ENCODE measurements at places on chromosomes 5 and 9.
A peak's percentile ranks its signal among the peaks of the same experiment; 100 is the strongest.

GRCh38 chr9:8346296-8346695, 546.7 kb upstream of the DMAC1 start:
- no peak for DNase-seq

- no peak for DNase-seq
These were observed 23.2 kb downstream of the GAPVD1 start for GRCh38 chr9:125284855-125285254.

- no peak for DNase-seq
These were observed 38.3 kb upstream of the NEURL1B start for GRCh38 chr5:172602783-172603231.

GRCh38 chr5:61100437-61100836, 61.8 kb downstream of the SMIM15 start:
- DNase-seq = no peak

GRCh38 chr9:7130266-7130820, 372.6 kb downstream of the KDM4C start:
- no peak for DNase-seq

GRCh38 chr9:128654481-128654880, 2.2 kb downstream of the DYNC2I2 start:
- no peak for DNase-seq

- no peak for DNase-seq
These were observed 13.9 kb downstream of the SGCD start for GRCh38 chr5:156340893-156341292.

GRCh38 chr9:112176524-112176923, 1.4 kb upstream of the SUSD1 start:
- peak; percentile 29 for DNase-seq

DNA sequence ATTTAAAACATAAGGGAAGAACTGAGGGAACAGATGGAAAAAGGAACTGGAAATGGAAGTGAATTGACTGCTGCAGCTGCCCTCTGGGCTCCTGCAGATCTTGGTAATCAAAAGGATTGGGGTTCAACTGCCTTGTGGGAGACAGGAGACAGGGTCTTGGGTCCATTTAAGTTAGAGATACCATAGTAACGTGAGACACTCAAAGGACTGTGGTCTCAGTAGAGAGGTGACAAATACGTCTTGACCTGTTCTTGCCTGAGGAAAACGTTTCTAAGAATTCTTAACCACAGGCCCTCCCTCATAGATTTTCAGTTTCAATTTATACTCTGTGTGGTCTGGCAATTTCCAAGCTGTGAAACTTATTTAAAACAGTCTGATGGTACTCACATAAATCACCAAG, 100.8 kb upstream of the DHFR start:
- no peak for DNase-seq

GRCh38 chr9:77392328-77392727, 215.0 kb downstream of the VPS13A start:
- no peak for DNase-seq

- DNase-seq = no peak
These were observed 71.2 kb downstream of the MARCHF11 start for GRCh38 chr5:16108418-16108817.

All from activated CD4-positive, alpha-beta T cell treated with anti-CD3 and anti-CD28 coated beads, Interleukin-2, amount 50 U/mL, for 1 hour (primary cell).